ENCODE measurements at places on chromosomes 5 and 9. TPM values are rescaled to one million over a fixed set of nuclear protein-coding genes. Genes with fewer than 3 reads are reported as not detected.

GRCh38 chr9:16265688-16266087 lies 604.8 kb downstream of the BNC2 start:
- H3K36me3 ChIP-seq: no peaks in the 10 kb centered on the region
- H3K4me1 ChIP-seq: no peaks in the 10 kb centered on the region
- H3K27me3 ChIP-seq: no peaks in the 10 kb centered on the region
- H3K4me3 ChIP-seq: no peak overlapping the region
- no peak for DNase-seq
- H3K27ac ChIP-seq: no peak overlapping the region

DNA sequence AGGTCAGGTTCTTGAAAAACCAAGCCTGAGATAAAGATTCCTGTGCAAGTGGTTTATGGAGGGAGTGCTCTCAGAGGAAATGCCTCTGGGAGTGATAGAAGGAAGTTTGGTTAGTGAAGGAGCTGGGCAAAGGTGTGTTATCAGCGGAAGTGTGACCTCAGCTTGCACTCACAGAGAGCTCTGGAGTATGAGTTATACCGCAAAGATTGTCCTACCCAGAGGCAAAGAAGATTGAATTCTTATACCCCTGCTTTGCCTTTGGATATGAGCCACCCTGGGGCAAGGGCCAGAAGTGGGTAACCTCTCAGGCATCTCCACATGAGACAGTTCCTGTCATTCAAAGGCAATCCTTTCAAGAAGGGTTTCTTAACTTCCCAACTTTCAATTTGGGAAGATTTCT lies 145.6 kb downstream of the MUSK start:
- no peaks in the 10 kb centered on the region for H3K4me1 ChIP-seq
- no peaks in the 10 kb centered on the region for H3K36me3 ChIP-seq
- no peak for DNase-seq
- H3K27ac ChIP-seq: no peak overlapping the region
- H3K27me3 ChIP-seq: no peaks in the 10 kb centered on the region

DNA sequence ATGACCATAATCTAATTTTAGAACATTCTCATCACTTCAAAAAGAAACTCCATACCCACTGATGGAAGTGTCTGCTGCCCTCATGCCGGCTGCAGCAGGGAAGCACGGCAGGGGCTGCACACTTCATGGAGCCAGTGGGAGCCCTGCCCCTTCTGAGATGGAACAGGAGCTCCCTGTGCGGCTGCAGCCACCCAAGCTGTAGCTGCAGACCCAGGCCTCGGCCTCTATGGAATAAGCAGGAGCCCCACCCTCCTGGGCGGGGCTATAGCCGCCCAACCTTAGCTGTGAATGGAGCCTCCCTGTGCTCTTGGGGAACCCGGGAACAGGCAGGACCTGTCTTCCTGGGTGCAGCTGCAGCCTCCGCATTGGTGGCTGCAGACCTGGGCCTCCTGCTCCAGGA lies 128.5 kb downstream of the NUDT12 start:
- H3K27ac ChIP-seq: no peak overlapping the region
- no peak for DNase-seq
- no peaks in the 10 kb centered on the region for H3K4me1 ChIP-seq
- H3K4me3 ChIP-seq: no peak overlapping the region

DNA sequence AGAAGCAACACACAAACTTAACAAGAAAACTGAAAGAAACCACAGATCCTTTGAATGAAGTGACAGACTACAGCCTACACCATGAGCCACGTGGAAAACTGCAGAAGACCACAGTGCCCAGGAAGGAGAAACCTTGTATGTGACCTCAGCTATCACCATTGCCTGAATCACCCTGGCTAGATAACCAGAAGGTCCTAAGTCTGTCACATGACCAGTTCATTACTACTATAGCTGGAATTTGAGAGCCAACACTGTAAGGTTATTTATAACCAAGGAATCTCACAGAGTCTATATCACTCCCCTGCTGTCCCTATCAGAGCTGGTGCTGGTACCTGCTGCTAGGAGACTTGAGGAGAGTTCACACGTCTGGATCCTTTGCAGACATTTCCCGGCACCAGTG lies 90.3 kb upstream of the FBXL17 start:
- H3K27me3 ChIP-seq: no peaks in the 10 kb centered on the region
- DNase-seq: no peak
- H3K4me1 ChIP-seq: no peaks in the 10 kb centered on the region
- H3K36me3 ChIP-seq: no peaks in the 10 kb centered on the region

GRCh38 chr5:111584651-111585050 lies 72.3 kb upstream of the STARD4 start:
- H3K4me1 ChIP-seq: peaks cover 7% of the 10 kb centered on the region
- no peaks in the 10 kb centered on the region for H3K27me3 ChIP-seq
- DNase-seq: no peak
- no peak overlapping the region for H3K4me3 ChIP-seq

The CNTNAP3B gene
- total RNA-seq: 6.8 TPM

The ZNF608 gene
- total RNA-seq: 29.4 TPM

The C6 gene
- total RNA-seq: 54.4 TPM

The GRM6 gene
- total RNA-seq: not detected

The SEC24A gene
- total RNA-seq: 12.8 TPM

The S1PR3 gene
- 34.7 TPM for total RNA-seq

The TMEFF1 gene
- not detected for total RNA-seq

Measured in right atrium auricular region (tissue), 2 donors.